Psoas muscle (tissue), 8 donors: ENCODE measurements at places on chromosomes 7 and 10.

- no peak for DNase-seq
These were observed 104.7 kb upstream of the FAM20C start for GRCh38 chr7:87671-88070.

GRCh38 chr7:95376632-95377400 lies 19.4 kb downstream of the PON3 start:
- DNase-seq = no peak

DNA sequence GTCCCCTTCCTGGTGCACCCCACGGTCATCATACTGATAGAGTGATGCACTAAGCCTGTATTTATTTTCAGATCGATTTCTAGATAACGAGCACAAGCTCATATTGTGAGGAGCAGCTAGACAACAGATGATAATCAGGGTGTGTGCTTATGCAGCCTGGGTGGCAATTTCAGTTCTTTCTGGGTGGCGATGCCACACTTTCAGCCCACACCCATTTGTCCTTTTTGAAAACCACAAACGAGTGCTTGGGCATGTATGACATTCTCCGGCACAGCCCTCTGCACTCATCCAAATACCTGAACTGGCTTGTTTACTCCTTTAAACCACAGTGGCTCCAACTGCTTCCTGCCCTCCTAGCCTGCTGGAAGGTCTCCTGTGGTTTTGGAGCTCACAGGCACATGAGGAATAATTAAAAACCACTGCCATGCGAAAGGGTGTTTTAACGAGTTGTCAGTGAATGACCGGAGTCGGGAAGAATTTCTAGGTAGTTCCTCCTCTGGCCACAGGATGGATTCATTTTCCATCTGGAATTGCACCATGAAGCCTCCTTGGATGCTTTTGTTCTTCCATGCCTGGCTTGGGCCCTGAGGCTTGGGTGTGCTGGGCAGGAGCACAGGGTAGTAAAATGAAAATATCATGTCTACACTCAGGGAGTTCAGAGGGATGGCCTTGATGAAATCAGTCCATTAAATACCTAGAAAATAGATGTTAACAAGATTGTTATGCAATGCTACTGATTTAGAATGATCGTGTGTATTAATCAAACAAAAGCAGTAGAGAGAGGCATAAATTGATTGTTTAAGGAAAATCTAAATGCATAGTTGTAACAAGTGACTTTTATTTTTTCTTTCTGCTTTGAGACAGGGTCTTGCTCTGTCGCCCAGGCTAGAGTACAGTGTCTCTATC lies 52.4 kb upstream of the ITGB1 start:
- DNase-seq = no peak

DNA sequence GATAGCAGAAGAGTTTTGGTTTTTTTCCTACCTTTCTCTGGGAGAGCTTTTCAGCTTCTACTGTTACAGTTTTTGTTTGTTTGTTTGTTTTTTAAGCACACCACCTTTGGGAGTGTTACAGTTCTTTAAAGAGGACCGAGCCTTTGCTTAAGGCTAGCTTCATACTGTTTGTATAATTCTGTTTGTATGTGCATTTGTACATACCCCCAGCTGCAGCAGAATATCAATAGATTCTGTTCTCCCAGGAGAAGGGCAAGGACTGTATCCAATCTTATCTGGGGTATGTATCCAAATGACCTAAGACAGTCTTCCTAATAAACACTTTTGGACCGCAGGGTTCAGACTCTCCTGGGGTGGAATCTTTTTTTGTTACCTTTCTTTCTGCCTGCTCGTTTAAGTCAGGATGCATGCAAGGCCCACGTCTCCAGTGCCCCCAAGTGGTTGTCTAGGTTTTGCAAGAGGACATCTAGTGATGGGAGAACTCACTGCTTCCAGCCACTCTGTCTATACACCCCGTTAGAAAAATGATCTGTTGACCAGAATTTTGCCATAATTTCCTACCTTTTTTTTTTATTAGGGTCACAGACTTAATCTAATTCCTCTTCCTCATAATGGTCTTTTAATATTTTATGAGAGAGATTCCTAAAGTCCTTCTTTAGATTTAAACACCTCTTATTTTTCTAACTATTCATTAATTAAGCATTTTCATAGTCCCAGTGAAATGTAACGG lies 23.9 kb downstream of the NRF1 start:
- DNase-seq = peak; percentile 40

- DNase-seq = no peak
These were observed 28.5 kb downstream of the ARHGAP19 start for GRCh38 chr10:97263971-97264370.

- DNase-seq = no peak
These were observed 45.7 kb downstream of the IKZF1 start for GRCh38 chr7:50349963-50350944.

DNA sequence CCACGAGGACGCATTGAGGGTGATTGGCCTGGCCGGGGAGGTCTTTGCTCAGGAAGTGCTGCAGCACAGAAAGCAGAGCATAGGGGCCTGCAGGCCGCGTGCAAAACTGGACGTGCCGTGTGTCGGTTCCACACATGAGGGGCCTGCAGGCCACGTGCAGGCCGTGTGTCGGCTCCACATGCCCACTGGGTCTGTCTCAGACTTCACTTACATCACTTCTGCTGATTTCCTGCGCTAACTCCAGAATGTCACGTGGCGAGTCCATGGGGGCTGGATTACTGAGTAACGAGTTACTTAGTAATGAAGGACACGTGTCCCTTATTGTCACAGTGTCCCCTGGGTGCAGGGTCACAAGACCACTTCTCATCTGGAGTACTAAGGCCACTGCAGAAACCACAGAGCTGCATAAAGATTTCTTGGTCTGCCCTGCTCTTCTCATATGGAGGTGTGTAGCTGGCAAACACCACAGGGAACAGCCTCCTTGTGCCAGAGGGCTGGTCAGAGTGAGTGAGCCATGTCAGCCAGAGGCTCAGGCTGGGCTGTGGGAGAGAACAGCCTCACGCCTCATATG lies 60.8 kb downstream of the GDI2 start:
- DNase-seq = no peak

DNA sequence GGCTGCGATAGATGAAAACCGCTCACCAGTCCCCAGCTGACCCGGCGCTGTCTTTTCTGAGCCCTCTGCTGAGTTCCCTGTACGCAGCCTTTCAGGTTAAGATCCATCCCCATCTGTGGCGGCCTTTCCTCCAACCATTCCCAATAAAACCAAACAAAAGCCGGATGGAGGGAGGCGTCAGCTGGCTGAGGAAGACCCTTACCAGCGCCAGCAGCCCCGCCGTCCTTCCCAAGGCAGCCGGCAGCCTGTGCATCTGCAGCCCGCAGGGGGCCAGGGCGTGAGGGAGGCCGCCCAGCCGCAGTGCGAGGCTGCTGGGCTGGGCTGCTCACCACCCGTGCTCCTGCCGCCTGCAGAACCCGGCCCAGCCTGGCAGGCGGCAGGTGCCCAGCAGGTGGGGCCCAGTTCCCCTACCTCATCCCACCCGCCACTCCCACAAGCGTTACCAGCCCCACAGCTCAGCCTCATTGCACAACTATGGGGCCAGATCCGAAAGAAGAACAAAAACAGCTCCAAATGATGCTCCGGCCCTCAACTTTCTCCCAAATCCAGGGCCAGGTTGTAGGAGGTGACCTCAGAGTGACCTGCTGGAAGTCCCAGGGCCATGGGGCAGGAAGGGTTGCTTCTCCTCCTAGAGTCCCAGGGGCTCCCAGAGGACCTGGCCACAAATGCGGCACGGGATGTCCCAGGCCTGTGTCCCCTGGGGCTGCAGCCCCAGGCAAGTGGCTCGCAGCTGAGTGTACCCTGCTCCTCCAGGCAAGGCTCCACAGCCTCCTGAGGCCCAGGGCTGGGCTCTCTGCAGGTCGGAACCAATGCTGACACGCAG lies 23.8 kb downstream of the PAPOLB start:
- no peak for DNase-seq
